ENCODE measurements at places on chromosomes 11 and 22.
A peak's percentile ranks its signal among the peaks of the same experiment; 100 is the strongest.

- no peak for DNase-seq
These were observed 8.6 kb downstream of the TAB1 start for GRCh38 chr22:39408173-39408572.

DNA sequence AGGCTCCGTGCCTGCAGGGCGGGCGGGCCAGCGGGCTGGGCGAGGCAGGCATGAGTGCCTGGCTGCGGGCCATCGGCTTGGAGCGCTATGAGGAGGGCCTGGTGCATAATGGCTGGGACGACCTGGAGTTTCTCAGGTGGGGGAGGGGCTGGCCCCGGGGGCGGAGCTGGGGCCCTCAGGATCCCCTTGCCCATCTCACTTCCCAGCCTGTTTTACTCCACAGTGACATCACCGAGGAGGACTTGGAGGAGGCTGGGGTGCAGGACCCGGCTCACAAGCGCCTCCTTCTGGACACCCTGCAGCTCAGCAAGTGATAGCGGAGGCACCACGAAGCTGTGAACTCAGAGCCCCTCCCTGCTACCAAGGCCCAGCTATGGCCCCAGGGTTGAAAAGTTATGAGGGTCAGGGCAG is 5.9 kb downstream of the PHOX2A start:
- peak; percentile 66 for DNase-seq

DNA sequence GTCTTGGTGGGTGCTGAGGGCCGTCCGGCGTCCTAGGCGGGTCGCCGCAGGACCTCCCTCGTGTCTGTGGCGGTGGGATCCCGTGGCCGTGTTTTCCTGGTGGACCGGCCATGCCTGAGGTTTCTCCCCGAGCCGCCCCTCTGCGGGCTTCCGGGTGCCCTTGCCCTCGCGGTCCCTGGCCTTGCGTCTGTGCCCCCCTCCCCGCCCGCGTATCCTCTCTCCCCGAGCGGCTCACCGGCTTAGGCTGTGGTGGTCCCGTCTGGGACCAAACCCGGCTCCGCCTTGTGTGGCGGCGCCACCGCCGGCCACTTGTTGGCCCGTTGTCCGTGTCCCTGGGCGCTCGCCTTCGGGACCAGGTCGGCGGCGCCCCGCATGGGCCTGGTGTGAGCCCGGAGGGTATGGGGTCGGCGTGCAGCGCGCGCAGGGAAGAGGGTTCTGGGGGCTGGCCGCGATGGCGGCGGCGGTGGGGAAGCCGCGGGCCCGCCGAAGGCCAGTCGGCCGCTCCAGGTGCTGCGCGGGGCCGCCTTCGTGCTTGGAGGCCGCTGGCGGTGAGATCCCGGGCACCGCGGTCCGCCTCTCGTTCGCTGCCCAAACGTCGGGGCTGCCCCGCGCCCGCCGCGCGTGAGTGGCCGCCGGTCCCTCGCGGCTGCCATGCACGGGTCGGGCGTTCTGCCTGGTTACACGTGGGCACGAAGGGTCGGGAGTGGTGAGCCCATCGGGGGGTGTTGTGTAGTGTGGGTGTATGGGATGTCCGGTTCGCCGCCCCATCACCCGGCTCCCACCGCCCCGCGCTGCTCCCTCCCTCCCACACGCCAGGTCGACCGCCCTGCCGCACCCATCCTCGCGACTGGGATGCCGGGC is 3899.1 kb upstream of the OR11H1 start:
- no peak for DNase-seq

DNA sequence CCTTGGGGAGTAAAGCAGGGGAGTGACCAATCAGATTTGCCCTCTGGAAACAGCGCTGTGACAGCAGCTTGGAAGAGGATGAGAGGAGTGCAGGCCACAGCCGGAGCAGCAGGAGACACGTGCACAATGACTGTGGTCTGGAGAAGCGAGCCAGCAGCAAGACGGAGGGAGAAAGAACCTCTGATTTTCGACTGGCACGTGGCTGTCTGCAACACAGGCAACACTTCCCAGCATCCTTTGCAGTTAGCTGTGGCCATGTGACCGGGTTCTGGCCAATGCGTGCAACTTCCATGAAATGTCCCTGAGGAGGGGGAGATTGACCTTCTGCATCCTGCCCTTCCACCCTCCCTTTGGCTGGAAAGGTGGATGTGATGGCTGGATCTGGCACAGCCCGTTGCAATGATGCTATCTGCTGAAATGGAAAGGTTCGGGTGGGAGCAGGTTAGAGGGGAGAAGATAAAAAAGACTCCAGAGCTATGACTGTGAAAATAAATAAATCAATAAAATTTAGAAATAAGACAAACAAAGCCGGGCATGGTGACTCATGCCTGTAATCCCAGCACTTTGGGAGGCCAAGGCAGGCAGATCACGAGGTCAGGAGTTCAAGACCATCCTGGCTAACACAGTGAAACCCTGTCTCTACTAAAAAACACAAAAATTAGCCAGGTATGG is 15.6 kb downstream of the PLA2G6 start:
- no peak for DNase-seq

DNA sequence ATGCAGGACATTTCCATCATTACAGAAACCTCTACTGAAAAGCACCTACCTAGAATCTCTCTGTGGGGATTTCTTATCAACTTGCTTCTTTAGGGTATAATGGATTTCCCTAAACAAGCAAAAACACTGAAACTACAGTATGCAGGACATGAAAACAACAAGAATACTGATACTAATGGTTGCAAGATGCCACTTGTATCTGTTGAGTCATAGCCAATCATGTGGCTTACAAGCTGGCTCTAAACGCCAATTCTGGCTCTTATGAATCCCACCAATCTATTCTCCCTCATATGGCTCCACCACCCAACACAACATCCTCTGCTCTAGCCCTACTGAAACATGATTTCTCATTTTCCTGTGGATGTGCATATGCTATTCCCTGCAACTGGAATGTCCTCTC is 22.6 kb downstream of the TENM4 start:
- no peak for DNase-seq

DNA sequence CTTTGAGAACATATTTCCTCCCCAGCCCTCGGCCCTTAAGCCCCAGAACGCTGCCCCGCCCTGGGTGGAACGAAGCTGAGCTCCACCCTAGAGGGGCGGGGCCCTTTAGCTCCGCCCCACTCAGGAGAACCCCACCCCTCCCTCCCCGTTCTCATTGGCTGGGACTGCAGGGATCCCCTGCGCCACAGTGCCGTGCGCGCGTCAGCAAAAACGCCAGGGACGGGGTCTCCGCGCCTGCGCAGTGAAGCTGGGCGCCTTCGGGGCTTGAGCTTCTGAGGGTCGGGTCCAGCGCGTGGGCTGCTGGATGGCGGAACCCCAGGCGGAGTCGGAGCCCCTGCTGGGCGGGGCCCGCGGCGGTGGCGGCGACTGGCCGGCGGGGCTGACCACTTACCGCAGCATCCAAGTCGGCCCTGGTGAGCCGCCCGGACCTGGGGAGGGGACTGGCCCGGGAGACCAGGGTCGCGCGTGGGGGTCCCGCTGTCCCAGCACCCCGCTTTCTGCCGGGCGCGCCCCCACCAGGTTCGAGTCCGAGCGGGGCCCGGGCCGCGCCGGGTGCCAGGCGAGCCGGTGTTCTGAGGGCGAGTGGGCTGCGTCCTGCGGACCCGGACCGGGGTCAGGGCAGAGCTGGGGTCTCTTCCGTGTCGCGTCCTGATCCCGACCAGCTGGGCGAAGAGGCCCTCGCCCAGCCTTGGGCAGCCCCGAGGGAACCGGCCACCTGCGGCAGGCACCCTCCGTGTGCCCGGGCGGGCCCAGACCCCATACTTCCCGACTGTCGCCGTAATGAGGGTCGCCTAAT is at the start of gene TPCN2:
Gene TPCN2, plus strand, starts transcription at position 239 of the 796 bp plus-strand sequence. Its CDS starts 66 bp downstream, at position 305.
- DNase-seq = peak; percentile 99

DNA sequence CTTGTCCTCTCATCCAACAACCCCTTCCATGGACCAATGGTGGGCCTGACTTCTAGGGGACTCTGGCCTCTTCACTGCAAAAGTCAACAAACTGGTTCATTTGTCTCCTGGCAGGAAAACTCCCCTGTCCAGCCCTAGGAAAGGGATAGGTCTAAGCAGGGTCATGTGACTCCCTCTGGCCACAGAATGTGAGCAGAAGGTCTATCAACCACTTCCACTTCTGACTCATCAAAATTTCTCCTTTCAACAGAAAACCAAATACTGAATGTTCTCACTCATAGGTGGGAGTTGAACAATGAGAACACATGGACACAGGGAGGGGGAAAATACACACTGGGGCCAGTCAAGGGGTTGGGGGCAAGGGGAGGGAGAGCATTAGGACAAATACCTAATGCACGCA is 1.3 kb upstream of the ISX start:
- peak; percentile 83 for DNase-seq

- no peak for DNase-seq
These were observed 3.9 kb upstream of the MYH9 start for GRCh38 chr22:36391638-36392037.

GRCh38 chr11:8087185-8087584 is 6.2 kb downstream of the TUB start:
- no peak for DNase-seq

DNA sequence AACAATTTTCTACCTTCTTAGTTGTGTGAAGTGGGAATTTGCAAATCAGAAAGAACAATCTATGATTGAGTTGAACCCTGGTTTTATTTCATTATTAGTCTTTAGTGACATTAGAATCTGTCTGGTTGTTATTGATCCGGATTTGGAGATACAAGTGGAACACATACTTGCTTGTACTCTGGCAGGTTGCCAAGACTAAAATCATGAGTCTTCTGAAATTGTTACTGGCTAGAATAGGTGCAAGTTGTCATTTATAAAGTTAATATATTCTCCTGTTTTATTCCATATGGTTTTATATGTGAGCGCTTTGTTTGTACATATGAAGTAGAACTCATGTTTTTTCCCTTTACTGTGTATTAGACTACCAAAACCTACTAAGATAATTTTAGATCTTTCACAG is 23.0 kb downstream of the CCDC15 start:
- DNase-seq = no peak

GRCh38 chr22:17882727-17883126 is 108.5 kb upstream of the BID start:
- no peak for DNase-seq

DNA sequence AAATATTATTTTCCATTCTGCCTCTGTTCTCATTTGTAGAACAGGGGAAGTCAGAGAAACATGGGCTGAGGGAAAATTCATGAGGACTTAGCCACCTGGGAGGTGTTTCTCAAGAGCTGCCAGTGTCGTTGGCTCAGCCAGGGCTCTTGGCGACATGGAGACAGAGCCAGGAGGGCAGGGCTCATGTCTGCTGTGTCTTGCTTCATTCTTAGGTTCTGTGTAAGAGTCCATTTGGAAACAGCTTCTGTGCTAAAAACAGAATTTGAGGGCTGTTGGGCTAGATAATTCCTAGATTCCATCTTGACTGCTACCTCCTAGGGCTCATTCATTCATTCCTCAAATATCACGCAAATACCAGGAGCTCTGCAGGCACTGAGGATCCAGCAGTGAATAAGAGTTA is 15.1 kb upstream of the MRGPRX2 start:
- no peak for DNase-seq

DNA sequence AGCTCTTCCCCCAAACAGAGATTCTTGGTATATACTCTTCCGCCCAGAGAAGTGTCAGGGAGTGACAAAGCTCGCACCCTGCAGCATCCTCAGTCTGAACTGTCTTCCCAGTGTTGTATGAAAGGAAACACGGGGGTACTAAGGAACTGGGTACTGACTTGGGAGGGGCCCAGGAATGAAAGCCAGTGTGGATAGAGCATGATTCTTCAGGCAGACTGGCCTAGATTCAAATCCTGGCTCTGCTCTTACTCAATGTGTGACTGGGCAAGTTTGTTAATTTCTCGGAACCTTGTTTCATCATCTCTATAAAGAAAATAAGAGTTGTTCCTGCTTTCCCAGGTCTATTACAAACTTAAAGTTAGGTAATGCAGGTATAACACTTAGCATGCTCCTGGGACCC is 266.0 kb upstream of the NARS2 start:
- DNase-seq = no peak

DNA sequence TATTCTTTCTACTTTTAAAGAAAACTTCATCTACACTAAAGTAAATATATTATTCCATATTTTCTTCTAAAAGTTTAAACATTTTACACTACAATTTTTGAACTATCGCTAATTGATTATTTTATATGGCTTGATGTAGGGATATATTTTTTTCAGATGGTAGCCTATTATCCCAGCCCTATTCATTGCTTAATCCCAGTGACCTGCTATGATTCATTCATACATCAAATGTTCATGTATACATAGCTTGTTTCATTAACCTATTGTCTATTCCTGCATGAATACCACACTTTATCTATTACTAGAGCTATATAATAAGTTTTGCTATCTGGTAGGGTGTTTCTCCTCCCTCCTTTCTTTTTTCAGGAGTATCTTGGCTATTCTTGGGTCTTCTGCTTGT is 5.0 kb upstream of the ROBO4 start:
- DNase-seq = no peak

GRCh38 chr11:68327586-68328370 is 15.4 kb downstream of the LRP5 start:
- DNase-seq = no peak

GRCh38 chr11:106614262-106614661 is 404.0 kb downstream of the GUCY1A2 start:
- no peak for DNase-seq

GRCh38 chr11:78138694-78139421 is 568 bp downstream of the ALG8 start:
- peak; percentile 40 for DNase-seq

- no peak for DNase-seq
These were observed 2.2 kb downstream of the TMEM132A start for GRCh38 chr11:60926500-60926899.

Measured in urothelium cell line (cell line).